Activated naive CD4-positive, alpha-beta T cell (primary cell): ENCODE measurements at places on chromosomes 5 and 9.
A peak's percentile ranks its signal among the peaks of the same experiment; 100 is the strongest.

DNA sequence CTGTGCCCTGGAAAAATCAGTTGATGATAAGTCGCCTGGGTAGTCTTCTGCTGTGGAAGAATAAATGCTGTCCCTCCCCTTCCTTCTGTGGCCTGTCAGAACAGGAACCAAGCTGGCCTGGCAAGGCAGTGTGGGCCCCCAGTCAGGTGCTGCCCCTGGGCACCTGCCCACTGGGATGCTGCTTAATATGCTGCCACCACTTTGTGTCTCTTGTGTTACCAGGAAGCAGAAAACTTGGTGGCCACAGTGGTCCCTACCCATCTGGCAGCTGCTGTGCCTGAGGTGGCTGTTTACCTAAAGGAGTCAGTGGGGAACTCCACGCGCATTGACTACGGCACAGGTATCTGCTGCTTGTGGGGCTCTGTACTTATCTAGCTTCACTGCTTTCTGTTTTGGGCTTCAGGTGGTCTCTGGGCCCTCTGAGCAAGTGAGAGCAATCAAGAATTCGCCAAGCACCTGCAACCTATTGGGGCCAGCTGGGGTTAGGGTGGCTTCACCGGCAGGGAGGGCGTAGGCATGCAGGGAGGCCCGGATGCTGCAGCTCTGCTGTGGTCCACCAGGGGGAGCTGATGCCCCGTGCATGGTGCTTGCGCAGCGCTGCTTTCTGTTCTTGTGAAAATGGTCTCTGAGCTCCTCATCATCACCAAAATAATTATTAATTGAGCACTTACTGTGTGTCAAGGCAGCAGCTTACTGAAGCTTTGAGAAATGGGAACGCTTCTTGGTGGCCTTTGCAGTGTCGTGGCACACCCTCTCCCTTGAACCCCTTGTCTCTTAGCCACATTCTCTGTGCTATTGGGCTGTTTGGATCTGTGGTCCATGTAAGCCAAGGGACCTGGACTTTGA lies 20.3 kb downstream of the PTPA start:
- peak; percentile 75 for DNase-seq

DNA sequence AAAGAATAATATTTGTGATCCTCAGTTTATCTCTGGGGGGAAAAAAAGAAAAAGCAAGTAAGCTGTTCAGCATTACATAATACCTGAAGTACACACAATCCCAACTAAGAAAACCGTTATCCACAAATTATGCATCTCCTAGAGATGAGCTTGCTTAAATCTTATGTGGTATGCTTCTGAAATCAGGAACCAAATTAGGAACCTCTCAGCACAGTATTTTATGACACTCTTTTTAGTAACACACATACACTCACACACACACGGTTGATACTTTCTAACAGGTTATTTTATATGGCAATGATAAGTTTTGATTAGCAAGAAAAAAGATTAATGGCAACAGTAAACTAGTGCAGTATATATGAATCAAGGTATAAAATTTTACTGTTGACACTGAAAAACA lies 1.2 kb upstream of the ZNF510 start:
- DNase-seq = no peak

GRCh38 chr5:167701051-167701450 lies 590.4 kb upstream of the WWC1 start:
- no peak for DNase-seq

DNA sequence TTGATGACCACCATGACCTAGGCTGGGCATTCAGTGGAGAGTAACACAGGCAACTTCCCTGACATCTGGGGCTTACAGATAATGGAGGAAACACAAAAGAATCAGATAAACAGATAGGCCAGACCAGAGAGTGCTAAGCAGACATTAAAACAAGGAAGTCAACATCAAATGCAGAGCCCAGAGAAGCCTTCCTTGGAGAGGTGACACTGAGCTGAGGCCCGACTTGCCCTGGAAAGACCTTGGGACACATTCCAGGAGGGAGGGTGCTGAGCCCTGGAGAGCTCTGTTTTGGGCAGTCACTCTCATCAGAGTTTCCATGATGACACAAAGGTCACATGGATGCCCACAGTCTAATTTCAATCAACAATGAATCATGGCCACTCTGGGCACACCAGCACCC lies 31.9 kb upstream of the C5orf58 start:
- no peak for DNase-seq

GRCh38 chr9:91085517-91086291 lies 276.0 kb downstream of the AUH start:
- DNase-seq = no peak

DNA sequence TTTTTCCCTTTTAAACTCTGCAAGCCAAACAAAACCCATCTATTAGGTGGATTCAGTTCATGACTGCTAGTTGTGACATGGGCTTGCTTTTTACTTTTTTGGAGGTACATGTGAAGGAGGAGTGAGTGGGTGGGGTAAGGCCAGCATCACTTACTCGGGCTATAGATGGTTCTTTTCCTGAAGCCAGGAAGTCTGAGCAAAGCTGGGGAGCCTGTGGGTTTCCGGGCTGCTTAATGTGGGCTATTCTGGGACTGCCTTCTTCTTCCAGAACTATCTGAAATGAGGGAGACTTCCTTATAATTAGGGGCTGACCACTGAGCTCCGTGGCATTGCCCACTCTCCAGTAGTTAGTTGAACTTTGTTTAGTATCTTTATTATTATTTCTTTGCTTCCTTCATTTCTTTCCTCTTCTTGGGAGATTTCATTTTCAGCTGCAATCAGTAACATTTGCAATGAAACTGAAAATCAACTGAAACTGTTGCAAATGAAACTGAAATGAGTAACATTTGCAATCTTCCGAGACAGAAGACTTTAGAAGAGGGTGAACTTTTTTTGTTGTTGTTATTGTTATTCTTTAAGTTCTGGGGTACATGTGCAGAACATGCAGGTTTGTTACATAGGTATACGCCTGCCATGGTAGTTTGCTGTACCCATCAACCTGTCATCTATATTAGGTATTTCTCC lies 204.9 kb downstream of the LRRC70 start:
- no peak for DNase-seq

DNA sequence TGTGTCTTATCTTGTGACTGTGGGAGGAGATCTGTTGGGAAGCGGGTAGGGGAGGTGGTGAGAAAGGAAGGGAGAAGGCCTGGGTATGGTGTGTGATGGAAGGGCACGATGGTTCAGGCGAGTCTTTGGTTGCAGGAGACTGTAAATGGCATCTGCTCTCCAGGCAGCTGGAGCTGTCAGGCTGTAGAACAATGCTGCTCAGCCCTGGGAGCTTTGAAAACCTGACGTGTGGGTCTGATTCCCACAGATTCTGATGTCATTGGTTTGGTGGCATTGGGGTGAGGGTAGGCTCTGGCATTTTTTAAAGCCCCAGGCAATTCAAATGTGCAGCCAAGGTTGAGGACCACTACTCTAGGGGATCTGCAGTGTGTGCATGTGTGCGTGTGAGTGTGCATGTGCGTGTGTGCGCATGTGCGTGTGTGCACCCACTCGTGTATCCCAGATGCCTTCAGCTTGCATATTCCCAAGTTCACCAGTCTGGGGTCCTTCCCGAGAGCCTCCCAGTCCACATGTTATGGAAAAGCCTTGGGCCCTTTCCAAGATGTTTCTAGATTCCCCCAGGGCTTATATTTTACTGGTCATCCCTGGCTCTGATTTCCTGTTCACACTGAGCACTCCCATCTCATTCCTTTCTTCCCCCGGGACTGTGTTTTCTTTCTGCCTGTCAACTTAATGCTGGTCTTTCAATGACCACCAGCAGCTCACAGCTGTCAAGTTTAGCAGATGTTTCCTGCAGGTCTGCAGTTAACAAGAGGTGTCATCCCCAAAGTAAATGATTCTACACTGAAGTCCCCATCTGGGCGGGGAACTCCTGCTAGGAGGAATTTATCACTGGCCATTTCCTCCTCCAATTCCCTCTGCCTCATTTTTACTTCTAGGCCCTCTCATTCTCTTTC lies 34.0 kb downstream of the BOD1 start:
- no peak for DNase-seq
